ENCODE measurements at places on chromosomes 11 and 22.

DNA sequence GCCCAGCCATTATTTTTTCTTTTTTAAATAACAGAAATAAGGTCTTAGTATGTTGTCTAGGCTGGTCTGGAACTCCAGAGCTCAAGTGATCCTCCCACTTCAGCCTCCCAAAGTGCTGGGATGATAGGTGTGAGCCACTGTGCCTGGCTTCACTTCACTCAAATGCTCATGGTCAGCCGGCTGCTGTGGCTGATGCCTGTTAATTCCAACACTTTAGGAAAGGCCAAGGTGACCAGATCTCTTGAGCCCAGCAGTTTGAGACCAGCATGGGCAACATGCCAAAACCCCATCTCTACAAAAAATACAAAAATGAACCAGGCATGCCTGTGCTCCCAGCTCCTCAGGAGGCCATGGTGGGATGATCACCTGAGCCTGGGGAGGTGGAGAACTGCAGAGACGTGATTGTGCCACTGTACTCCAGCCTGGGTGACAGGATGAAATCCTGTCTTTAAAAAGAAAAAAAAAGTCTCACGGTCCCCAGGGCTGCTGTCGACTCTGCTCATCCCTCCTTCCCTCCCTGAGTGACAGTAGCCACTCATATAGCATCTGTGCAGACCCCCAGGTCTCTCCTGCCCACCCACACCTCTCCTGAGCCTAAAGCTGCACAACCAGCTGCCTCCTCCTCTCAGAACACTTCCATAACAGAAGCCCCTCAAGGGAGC is 3.6 kb downstream of the YDJC start:
- no peak for DNase-seq

DNA sequence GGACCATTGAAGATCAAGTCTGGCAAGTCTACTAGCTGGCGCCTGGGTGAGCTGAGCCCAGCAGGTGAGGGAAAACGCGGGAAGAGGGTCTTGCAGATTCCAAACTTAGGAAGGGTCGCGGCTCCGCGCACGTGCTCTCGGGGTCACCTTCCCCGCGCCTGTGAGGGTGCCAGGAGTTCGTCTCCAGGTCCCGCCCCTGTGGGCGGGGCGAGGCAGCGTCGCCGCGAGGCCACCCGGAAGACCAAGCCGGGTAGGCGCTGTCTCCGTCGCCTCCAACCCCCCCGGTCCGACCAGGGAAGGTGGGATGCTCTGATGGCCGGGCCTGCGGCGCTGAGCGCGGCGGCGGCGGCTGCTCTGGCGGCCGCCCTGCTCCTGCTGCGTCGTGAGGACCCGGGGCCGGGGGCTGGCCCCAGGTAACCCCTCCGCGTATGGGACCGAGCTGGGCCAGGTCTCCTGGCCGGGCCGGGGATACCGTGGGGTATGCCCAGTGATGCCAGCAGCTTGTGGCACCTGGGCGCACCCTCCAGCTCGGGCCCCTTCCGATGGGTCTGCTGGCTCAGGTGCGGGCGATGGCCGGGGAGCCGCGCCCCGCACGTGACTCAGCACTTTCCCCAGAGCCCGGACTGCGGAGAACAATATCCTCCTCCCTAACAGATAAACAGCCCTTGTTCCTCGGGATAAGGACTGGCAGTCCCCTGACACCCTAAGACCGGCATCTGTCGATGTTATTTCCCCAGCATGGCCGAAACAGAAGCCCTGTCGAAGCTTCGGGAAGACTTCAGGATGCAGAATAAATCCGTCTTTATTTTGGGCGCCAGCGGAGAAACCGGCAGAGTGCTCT is at the start of gene HTATIP2:
TSS of gene HTATIP2 (plus strand) at position 215 of the 841 bp plus-strand sequence. CDS start at position 739, 524 bp downstream.
- DNase-seq: peak; percentile 61

DNA sequence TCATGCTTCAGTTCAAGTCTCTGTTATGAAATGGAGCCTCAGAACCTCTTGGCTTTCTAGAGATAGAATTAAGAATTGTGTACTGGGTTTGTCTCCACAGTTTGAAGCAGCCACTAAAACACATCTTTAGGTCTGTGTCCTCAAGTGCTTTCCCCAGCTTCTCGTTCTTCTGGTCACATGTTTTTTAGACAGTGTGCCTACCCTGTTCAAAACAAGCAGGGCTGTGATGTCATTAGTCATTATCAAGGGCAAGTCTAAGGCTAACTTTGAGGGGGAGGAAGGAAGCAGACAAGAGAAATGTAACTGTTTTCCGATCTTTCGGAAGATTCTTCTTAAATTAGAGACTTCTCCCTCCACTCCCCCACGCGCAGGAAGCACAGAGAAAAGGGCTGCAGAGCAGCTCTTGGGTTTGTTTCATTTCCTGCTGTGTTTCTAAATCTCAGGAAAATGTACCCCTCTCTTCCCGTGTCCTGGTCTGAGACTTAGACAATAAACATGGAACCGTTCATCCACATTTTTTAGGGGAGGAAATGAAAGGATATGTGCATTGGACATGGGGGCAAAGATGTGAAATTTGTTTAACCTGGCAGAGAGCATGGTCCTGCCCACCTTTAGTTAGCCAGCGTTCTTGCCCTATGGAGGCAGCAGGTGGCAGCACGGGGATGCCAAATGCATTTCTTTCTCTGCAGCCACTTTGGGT is 3.1 kb downstream of the AKIP1 start:
- DNase-seq: peak; percentile 36

DNA sequence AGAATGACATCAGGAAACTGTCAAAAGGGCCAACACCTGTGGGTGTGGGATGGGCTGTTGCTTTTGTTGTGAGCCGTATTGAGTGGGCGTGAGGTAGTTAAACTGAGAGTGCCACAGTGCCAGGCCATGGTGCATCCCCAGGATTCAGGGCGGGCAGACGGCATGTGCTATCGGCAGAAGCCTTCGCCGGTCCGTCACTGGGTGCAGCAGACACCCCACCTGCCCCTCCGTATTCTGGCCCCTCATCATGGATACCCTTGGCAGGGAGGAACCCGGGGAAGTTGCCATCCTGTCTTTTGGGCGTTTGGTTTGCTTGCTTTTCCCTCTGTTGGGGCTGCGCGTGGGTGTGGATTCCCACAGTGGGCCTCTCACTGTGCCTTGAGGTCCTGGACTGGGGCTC is 27.5 kb downstream of the ST14 start:
- no peak for DNase-seq

DNA sequence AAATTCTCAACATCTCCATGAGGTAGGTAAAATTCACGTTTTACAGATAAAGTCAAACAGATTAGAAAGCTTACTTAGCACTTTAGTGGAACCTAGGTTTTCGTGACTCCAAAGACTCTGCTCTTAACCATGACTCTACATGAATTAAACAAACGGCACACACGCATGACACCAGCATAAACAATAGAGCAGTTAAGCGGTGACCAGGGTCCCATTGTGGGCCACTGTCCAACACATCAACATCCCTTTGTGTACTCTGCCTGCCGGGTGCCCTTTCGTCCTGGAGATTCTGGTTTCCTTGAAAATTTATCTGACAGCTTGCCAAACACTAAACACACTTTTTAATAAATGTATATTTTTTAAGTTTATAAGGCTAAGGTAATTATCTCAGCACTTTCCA is 941.7 kb downstream of the OPCML start:
- no peak for DNase-seq

All from stimulated activated CD4-positive, alpha-beta T cell treated with anti-CD3 and anti-CD28 coated beads, Interleukin-1b, Interleukin-23, amount 100 ng/mL, for 48 hours (primary cell).